Right atrium auricular region (tissue), 2 donors: ENCODE measurements at places on chromosomes 5 and 9.

DNA sequence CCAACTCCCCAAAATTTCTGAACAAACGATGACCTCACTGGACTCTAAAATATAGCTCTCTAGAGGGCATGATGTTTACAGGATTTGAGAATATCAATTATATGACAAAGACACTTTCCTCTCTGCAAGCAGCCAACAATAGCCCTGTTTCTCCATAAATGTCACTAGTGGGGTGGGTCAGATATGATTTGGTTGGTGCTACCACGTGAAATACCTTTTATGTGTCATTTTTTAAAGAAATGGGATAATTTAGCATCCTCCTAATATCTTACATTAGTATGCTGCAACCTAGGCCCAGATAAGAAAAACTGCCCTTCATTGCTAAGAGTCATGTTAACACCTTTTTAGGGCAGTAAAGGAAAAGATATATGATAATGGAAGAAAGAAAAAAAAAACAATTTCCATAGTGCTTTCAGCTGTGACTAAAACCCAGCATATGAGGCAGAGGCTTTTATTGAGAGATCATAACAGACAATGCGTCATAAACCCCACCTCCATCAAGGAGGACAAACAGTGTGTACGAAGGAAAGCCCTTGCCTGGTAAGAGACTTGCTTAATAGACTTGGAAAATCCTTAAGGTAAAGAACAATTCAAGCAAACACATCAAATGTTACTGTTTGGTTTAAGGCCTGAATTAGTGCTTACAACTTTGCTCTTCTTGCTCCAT, 372.4 kb upstream of the PAPPA start:
- DNase-seq, result no peak

DNA sequence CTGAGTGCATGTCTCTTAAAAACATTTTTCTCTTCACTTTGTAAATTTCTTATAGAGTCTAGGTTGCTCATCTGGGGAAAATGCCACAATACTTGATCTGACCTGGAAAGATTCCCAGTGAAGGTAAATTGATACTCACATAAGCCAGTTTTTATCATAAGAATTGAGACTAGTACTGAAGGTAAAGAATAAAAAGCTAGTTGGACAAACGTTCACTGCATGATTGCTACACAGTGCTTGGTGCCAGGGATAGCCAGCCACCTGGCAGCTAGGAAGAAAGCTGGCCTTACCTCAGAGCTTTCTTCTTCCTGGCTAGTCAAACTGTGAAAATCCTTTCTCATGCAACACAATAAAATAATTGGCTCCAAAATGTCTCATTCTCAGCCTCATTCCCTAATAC, 77.1 kb downstream of the MUSK start:
- no peak for DNase-seq

GRCh38 chr5:160289721-160290120, 22.6 kb downstream of the CCNJL start:
- no peak for DNase-seq

DNA sequence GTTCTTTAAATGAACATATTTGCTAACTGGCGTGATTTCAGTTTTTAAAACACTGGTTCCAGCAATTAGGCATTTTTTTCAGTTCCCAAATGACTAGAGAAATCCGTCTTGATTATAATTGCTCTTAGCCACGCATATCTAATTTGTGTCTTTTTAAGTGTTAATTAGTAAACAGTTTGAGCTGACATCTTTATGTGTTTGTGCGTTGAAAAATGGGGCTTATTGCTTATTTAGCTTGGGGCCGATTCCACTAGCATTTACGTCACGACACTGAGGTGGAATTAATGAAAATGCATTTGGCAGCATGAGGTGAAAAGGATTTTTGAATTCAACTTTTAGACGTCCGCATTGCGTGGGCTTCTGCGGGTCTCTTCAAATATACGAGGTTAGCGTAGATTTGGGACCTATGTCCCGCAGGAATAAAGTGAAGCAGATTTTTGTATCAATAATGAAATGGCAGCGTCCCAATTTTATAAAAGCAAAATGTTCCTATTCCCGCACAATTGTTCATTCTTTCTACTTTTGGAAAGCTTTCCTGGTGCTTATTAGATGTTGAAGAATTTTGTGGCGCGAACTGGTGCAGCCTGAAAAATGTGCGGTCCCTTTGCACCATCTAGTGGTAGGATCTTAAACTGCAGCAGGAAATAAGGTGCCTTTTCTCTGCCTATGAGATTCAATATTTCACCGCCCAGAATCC, 122.7 kb upstream of the LMX1B start:
- no peak for DNase-seq

GRCh38 chr5:7650755-7651154, 200.2 kb downstream of the CFAP90 start:
- no peak for DNase-seq

GRCh38 chr5:143016777-143017516, 246.8 kb downstream of the ARHGAP26 start:
- no peak for DNase-seq

- no peak for DNase-seq
Measured at GRCh38 chr5:9698125-9698826, 68.1 kb upstream of the TAS2R1 start.

DNA sequence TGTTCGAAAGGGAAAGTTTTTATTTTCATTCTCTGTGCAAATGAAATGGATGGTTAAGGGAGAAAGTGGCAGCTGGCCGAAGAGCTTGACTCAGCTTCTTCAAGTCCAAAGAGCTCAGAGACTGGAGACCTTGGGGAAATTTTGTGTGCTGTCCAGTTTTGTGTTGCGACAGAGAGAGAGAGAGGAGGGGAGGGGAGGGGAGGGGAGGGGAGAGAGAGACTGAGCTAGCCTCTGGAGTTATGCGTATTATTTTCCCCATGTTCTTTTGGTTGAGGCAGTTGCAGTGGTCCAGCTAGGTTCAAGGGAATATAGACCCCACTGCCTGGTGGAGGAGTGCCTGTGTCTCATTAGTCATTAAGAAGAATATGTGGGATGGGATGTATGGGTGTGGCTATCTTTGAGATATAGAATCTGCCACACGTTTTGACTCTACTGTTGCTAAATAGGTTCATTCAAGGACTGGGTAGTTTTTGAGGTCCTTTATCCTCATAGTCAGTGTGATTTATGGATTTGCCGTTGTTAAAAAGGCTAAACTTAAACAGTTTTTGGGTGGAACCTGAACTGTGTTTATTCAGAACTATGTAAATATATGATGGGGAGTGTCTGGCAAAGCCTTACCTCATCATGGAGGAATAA, 69.7 kb downstream of the ARHGAP26 start:
- peak; percentile 89 for DNase-seq

GRCh38 chr5:147893820-147894219, 12.5 kb downstream of the C5orf46 start:
- DNase-seq, result no peak

GRCh38 chr5:134019636-134020035, 14.9 kb upstream of the VDAC1 start:
- no peak for DNase-seq

DNA sequence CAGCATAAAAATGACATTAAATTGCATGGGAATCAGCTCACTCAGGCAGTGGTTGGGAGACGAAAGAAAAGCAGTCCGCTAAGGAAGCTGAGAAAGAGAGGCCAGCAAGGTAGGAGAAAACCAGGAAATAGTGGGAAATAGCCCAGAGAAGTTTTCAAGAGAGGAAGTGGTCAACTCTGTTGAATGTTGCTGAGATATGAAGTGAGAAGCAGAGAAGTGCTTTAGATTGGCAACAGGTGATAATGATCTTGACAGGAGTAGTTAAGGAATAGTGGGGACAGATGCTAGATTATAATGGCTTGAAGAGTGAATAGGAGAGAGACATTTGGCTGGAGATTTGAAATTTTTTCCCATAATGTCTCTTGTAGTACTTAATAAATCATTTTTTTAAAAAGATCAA, 30.8 kb downstream of the CNTRL start:
- DNase-seq, result no peak

GRCh38 chr9:98958271-98958984, 14.7 kb downstream of the COL15A1 start:
- DNase-seq, result no peak

GRCh38 chr5:123518111-123518510, 6.1 kb downstream of the CSNK1G3 start:
- DNase-seq, result no peak

- no peak for DNase-seq
Measured at GRCh38 chr9:109950710-109951443, 170.9 kb downstream of the PALM2AKAP2 start.

GRCh38 chr5:180631549-180632383, 17.6 kb downstream of the FLT4 start:
- no peak for DNase-seq

DNA sequence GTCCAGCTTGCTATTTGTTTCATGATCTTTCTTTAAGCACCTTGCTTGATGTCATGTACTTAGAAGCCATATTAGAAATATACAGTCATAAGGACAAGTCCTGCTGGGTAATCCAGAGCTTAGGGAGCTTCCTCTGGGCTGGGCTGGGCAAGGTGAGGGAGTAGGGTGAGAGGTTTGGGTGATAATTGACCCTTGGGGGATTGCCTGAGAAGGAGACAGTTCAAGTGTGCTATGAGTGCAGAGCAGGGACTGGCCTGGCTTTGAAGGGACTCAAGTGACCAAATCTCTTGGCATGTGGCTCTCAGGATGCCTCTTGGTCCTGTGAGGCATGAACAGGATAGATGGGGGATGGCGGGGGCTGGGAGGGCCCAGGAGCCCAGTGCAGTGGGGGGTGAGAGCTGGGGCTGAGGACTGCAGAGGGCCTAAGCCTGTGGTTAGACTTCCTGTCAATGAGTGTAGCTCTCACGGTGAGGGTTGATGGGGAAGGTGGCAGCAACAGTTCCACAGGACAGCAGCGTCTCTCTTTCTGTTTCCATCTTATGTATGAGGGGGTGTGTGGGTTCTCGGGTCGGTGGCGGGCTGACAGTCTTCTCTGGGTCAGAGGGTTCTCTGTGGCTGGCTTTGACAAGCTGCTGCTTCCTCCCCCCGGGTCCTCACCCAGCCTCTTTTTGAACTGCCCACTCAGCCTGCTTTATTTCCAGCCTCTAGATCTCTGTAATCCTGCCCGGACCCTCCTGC, 53.5 kb downstream of the RGS3 start:
- DNase-seq, result no peak

DNA sequence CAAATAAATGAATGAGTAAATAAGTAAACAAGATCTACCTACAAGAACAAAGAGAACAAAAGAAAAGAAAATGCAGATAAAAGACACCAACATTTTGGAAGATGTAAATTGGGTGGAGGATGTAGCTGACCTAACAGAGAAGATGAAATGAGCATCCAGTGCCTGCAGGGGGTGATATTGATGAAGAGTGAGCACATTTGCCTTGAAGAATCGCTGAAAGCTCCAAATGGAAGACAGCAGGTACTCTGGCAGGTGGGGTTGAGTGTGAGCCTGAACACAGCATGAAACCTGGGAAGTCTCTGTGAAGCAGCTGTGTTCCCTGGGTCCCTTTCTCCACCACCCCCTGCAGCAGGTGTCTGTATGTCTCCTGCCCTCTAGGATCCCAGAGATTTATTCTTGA, 125.6 kb downstream of the NXNL2 start:
- DNase-seq, result no peak

GRCh38 chr5:178577376-178577839, 12.8 kb downstream of the COL23A1 start:
- peak; percentile 50 for DNase-seq

- DNase-seq, result no peak
Measured at GRCh38 chr9:80561526-80561925, 989.8 kb downstream of the TLE4 start.

DNA sequence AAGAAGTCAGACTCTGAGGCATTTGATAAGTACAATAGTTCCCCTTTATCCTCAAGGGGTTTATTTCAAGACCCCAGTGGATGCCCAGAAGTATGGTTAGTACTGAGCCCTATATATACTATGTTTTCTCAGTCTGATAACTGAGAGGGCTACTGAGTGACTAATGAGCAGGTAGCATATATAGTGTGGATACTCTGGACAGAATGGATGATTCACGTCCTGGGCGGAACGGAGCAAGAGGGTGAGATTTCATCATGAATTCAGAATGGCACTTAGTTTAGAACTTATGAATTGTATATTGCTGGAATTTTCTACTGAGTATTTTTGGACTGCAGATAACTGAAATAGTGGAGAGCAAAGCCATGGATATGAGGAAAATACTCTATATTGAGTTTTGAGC, 457.6 kb downstream of the PLK2 start:
- no peak for DNase-seq

- DNase-seq, result no peak
Measured at GRCh38 chr5:155983954-155984353, 343.0 kb upstream of the SGCD start.

DNA sequence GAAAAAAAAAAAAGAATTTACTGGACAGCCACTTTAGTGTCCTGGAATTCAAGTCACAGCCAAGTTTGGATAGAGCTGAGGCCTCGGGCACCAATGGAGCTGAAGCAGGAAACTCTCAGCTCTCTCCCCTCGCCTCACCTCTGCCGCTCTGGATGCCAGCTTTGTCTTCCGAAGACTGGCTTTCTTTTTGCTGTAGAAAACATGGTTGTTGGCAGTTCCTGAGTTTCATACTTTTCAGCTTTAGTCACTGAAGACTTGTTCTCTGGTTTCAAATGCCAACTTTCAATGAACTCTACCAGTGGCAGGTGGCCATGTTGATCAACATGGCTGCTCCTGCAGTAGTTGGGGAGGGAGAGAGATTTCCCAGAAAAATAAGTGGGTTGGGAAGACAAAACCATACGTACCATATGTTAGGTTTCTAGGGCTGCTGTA, 142.2 kb downstream of the SNX18 start:
- DNase-seq, result no peak

DNA sequence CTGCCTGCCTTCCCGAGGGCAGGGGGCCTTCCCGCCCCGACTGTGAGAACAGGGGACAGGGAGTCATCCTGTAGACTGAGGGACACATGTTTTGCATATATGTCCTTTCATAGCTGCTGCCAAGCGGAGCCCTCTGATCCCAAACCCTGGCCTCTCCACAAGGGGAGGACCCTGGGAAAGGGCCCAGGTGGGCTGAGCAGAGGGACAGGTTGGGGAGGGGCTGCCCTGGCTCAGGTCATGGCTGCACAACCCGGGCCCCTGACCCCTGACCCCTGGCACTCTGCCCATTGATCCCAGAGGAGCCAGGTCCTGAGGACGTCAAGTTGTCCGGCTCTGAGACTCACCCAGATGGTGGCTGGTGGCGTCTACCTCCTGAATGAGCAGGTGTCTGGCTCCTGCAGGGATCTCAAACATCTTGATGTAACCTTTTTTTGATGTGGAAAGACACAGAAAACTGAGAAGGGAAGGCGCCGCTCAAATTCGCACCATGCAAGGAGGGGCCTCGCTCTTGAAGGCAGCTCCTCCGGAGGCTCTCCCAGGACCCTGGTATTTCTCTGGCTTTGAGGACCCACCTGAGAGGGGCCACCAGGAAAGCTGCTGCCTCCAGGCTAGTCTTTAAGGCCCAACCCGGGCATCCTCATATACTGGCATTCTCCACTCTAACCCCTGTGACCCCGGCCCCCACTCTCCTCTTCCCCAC, 71.9 kb downstream of the ZNF354C start:
- no peak for DNase-seq

- DNase-seq, result no peak
Measured at GRCh38 chr5:136166909-136167308, 26.1 kb downstream of the SMIM32 start.
